DMS79 (cell line): ENCODE measurements at places on chromosomes 3 and 15.
A peak's percentile ranks its signal among the peaks of the same experiment; 100 is the strongest.

GRCh38 chr3:69442771-69443311 lies 57.0 kb upstream of the FRMD4B start:
- DNase-seq: no peak

DNA sequence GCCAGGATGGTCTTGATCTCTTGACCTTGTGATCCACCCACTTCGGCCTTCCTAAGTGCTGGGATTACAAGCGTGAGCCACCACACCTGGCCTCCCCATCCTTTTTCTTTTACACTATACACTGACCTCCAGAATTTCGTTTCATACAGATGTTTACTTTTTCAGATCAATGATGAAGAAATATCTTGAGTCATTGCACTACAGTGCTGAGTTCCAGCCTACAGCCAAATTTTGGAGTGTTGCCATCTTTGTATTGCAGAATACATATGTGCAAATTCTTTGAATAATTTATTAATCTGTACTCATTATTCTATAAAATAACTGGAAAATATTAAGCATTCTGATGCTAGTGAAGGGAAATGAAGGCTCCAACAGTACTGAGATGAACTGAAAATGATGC lies 12.5 kb downstream of the ZPLD1 start:
- no peak for DNase-seq

GRCh38 chr3:149830902-149831301 lies 17.9 kb downstream of the RNF13 start:
- DNase-seq: no peak

- no peak for DNase-seq
Measured at GRCh38 chr3:148879256-148879655, 14.2 kb downstream of the CPA3 start.

DNA sequence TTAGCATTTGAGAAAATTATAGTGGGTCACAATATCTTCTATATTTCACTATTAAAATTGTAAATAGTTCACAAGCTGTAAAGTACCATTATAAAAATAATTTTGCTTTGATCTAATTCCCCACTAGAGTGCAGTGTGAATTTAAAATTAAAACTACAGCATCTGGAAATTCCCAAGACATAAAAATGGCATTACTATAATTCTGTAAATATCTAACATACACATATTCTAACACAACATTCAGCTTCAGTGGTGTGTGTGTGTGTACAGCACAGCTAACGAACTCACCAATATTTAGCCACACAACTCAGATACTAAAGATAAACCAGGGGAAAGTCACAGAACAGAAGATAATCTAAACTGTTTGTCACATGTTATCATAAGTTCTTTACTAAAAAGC lies 424.9 kb upstream of the ZNF385D start:
- DNase-seq: no peak

DNA sequence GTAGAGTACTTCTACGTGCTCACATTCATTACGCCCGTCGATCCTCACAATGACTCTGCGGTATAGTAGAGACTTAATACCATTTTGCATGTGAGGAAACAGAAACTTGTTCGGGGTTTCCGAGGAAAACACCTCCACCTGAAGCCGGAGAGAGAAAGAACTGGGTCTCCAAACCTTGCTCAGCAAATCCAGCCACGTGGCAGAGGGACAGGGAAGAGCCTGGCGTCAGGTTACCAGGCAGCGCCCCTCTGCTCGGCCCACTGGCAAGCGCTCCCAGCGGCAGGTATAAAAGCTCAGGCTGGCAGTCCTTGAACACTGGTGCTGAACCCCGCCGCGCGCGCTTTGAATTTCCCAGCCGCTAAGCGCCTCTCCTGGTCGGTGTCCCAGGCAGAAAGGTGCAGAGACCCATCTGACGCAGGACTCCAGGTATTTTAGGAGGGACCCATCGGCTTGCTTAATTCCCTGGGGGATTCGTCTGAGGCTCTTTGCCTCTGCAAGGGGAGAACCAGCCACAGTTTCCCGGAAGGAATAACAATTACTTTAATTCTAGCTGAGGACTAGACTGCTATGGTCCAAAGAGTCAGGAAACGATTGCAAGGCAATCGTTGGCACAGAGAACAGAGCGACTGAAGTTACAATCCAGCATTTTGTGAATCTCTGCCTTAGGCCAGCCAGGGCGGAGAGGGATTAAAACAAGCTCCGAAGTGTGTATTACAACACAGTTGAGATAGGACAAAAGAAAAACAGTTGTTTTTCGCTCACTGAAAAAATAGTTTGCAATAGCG lies at the start of gene C2CD4A:
C2CD4A (plus strand) TSS at position 315 of the 785 bp plus-strand sequence. CDS start 637 bp downstream, outside the sequence.
- peak; percentile 53 for DNase-seq

DNA sequence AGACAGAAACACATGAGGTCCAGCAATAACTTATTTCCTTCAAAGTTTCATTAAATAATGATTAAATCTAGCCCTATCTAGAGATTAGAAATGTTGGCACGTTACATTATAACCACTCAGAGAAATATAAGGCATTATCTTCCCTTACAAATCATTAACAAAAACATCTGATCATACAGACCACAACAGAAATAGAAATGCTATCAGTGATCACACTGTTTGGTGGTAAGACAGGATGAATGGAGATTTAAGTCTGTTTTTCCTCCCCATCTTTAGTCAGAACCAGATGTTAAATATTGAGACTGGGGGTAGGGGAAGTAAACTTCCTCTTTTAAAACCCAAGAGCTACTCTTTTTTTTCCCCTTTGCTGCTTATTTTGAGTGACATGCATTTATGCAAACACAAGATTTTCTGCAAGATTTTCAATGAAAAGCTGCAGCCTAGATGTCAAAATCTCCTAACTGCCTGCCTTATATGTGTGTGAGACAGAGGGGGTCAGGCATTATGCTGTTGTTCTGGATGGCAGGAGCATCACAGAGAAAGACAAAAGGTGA lies 70.4 kb downstream of the CBLB start:
- DNase-seq: no peak

- DNase-seq: no peak
Measured at GRCh38 chr15:63069616-63070090, 27.1 kb downstream of the TPM1 start.

- DNase-seq: no peak
Measured at GRCh38 chr3:134033315-134033996, 3.7 kb upstream of the SLCO2A1 start.

- peak; percentile 63 for DNase-seq
Measured at GRCh38 chr3:56989169-56989976, 71.1 kb upstream of the SPATA12 start.

DNA sequence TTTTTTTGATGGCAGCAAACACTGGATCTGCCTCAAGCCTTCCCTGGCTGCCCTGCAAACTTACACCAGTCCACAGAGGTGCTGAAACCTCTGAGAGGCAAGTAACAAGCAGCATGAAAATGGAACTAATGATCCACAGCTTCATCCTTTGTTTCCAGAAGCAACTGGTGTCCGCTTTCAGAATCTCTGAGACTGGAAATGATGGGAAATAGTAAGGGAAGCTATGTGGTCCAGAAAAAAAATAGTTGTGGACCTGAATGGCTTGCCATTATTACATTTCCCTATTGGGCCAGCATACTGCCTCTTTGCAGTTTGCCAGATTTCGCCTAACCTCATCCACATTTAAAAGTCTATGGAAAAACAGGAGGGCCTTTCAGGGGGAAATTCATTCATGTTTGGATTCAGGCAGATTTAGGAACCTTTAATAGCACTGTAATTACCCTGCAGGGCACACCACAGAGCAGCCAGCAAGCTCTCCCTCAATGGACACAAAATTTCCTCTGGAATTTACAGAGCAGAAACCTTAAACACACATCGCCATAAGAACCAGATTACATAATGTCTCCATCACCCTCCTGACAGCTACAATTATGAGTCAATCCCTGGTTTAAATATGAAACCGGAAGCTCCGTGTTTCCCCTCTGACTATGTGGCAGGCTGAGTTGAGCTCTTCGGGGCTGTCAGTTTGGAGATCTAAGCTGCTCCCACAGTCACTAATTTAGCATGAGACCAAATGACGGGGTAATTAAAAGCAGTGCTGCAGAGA lies 134.4 kb downstream of the TMCO5A start:
- DNase-seq: no peak

DNA sequence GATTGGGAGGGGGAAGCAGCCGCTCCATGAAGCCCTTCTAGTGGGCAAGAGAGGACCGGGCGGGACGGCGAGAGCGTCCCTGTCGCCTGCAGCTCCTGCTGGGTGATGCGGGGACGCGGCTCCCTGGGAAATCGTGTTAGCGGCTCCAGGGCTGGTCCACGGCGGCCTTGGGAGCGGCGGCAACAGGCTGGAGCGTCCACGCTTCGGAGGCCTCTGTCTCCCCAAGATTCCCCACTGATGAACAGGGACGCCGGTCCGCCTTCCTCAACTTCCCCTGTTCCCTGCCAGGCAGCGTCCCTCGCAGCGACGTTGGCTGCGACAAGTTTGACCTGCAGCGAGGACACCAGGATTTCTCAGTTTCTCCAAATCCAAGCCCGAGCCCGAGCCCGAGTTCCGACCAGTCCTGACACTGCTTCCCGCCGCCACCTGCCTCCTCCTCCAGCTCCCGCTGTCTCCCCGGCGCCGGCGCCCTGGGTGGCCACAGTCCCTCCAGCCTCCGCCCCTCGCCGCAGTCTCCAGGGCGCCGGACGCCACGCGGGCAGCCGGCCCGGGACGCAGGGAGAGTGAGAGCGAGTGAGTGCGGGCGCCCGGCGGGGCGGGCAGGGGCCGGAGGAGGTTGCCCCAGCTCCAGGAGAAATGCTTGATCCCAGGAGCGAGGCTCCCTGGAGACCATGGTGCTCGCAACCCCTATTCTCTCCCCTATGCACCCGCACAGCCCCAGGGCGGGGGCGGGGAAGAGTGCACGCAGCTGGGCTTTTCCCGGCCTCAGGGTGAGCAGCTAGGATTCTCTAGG lies 78.1 kb upstream of the RNF7 start:
- peak; percentile 28 for DNase-seq

GRCh38 chr15:66893294-66893693 lies 172.1 kb upstream of the SMAD3 start:
- DNase-seq: no peak

DNA sequence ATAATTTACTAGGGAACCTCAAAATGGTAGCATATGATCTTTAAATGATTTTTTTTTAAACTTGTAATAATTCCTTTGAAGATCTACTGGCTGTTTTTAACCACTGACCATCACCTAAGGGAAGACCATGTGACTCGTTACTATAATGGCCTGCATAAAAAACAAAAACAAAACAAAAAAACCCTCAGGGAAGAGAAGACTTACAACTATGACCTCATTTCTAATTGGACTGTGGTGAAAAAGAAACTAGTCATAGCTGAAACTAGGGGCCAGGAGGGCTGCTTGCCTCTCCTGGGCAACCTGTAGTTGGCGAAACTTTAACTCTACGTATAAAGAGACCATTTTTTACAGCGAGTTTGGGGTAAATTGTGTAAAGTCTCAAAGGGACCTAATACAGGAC lies 23.0 kb downstream of the PAQR9 start:
- no peak for DNase-seq

DNA sequence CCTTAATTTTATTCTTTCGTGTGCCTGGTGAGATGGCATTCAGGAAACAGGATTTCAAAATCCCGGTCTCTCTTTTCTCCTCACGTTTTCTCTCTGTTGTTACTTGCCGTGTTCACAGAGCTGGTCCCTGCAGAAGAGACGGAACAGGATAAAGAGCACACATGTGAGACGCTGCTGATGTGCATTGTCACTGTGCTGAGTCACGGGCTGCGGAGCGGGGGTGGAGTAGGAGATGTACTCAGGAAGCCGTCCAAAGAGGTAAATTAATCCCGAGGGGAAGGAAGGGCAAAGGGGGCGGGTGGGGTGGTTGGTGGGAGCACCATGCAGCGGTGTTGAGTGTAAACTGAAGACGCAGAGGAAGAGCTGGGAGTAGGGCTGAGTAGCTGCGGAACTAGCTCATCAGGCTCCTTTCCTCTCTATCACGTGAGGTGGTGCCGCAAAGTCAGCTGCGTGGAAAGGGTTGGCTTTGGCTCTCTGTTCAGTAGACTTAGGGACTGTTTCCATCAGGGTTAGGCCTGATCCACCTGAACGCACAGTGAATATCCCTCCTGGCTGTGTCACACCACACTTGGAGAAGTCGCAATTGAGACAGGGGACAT lies 164.8 kb upstream of the BHLHE40 start:
- no peak for DNase-seq

DNA sequence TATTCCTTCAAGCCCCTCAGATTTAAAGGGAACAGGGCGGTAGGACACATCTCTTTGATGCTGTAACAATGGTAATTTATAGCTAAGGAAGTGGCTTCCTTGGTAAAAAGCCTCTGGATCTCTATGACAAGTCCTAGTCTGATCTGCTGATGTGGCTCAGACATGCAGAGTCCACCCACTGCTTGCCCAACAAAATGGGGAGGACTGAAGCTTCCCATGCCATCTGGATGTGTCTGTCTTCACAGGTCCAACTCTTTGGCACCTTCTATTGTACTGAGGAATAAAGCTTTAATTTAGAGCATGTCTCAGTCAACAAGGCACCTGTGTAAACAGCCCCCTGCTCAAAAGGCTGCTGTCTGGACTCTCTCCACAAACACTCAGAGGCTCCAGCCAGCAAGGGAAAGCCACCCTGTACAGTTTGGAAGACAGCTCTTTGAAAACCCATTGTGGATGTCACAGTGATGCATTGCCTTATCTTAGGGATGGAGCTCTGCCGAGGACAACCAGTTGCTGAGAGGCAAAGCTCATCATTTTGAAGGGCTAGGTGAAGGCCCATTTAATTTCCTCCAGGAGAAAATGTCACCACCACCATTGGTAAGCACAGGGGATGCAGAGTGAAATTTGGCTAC lies 348.6 kb upstream of the GRM7 start:
- DNase-seq: no peak

DNA sequence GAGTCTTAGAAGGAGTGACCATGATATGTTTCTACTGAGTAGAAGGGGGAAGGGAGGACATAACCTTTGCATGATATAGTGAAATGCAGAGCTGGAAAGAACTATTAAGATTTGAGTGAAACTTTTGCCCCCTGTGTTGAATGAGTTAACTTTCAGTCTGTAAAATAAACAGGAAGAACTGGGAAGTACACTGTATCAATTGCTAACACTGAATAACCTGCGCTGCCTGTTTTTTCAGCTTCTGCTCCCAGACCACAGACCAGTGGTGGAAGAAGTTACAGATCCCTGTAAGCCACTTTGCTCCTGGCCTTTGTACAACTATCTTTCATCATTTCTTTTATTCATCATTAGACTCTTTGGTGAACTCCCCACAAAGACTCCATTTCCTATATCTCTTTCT lies 3.6 kb upstream of the LRCH3 start:
- DNase-seq: no peak

DNA sequence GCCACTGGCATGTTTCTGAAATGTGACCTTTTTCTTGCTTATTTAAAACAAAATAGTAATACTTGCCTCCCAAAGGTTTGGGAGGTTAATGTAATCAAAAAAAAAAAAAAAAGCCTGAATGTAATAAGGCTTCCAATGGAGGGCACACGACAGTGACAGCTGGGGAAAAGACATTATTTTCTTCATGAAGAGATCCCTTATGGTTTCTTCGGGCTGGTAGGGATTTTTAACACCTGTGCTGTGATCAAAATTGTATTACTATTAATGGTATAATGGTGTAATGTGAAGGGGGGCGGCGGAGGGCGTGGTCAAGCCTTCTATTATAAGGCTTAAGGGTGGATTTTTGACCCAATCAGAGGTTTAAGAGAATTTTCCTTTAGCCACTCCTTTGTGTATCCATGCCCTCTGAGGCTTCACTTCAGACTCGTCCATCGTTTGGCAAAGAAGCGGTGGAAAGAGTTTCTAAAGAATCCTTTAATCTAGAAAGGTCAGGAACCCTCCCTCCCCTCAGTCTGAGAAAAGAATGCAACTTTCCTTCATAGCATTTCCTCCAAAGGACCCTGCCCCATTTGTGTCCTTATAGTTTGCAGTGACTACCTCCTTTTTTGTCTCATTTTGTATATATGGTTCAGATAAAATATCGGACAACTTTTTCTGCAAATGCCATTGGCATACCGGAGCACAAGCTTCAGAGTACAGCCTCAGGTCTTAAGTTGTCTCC lies 89.5 kb upstream of the CHD2 start:
- DNase-seq: peak; percentile 63

- DNase-seq: no peak
Measured at GRCh38 chr15:24858737-24859601, 95.8 kb upstream of the SNRPN start.
